Epithelial cell of alveolus of lung (primary cell): ENCODE measurements at places on chromosomes 1 and 21. TPM values are rescaled to one million over a fixed set of nuclear protein-coding genes. Genes with fewer than 3 reads are reported as not detected.

Gene RXRG
- total RNA-seq: under 0.01 TPM in 1 of 2 replicates, not detected in the other

Gene RHD
- not detected in 2 replicates for total RNA-seq

Gene RGS8
- total RNA-seq: not detected in 2 replicates

Gene SPOCD1
- total RNA-seq: 15.3 and 83.4 TPM in 2 replicates

Gene TMEM82
- not detected in 2 replicates for total RNA-seq

Gene SH2D2A
- 0.32 and 2.1 TPM in 2 replicates for total RNA-seq

Gene STYXL2
- total RNA-seq: 0.72 TPM in 1 of 2 replicates, not detected in the other

Gene CGN
- 0.52 TPM in 1 of 2 replicates, not detected in the other for total RNA-seq

Gene OR1C1
- not detected in 2 replicates for total RNA-seq

Gene MAP3K21
- total RNA-seq: 0.24 and 0.78 TPM in 2 replicates

Gene ZBTB8B
- not detected in 2 replicates for total RNA-seq

Gene SMCP
- total RNA-seq: not detected in 2 replicates

Gene SMIM1
- total RNA-seq: 0.39 and 19.9 TPM in 2 replicates

Gene IL6R
- total RNA-seq: 1.3 and 12.2 TPM in 2 replicates

Gene NLRP3
- 0.13 and 0.32 TPM in 2 replicates for total RNA-seq

Gene SPRR3
- not detected in 2 replicates for total RNA-seq

Gene CD101
- total RNA-seq: under 0.01 and 0.32 TPM in 2 replicates
